ENCODE measurements at places on chromosomes 2 and 18.

GRCh38 chr2:23925702-23926289, 1.1 kb downstream of the ATAD2B start:
- DNase-seq = peak; percentile 90

GRCh38 chr2:127255146-127255545, 35.0 kb upstream of the CYP27C1 start:
- DNase-seq = no peak

- DNase-seq = no peak
Measured at GRCh38 chr18:5198311-5198710, 1.3 kb upstream of the AKAIN1 start.

- no peak for DNase-seq
Measured at GRCh38 chr2:188416367-188416766, 124.7 kb downstream of the GULP1 start.
